ENCODE measurements at places on chromosomes 1 and 21.

DNA sequence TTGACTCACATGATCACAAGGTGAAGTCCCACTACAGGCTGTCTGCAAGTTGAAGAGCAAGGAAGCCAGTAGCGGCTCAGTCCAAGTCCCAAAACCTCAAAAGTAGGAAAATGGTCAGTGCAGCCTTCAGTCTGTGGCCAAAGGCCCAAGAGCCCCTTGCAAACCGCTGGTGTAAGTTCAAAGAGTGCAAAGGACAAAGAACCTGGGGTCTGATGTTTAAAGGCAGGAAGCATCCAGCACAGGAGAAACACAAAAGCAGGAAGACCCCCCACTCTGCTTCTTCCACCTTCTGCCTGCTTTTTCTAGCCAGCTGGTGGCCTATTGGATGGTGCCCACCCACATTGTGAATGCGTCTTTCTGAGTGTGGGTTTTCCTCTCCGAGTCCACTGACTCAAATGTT, 2222.6 kb downstream of the MRPL39 start:
- no peak for DNase-seq

DNA sequence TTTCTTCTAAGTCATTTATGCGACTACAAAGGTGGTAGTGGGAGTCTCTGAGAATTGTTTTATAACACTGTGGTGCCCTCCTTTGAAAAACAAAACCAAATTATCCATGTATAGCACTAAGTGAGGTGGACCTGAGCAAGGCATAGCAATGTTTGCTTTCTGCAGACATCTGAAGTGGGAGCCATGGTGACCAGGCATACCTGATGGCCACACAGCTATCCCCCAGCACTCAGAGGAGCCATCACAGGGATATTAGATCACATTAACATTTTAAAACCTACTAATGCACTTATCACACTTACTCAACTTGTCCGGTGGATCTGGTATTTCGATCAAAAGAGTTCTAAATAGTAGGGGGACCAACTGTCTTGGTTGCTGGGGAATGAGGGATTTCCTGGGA, 24.8 kb upstream of the AVPR1B start:
- DNase-seq = no peak

GRCh38 chr1:156480411-156481192, 20.0 kb downstream of the MEF2D start:
- peak; percentile 60 for DNase-seq

- DNase-seq = no peak
Measured at GRCh38 chr1:4652631-4653327, 1.6 kb upstream of the AJAP1 start.

GRCh38 chr1:156881101-156881500, 12.4 kb upstream of the PEAR1 start:
- DNase-seq = no peak

- no peak for DNase-seq
Measured at GRCh38 chr1:19454265-19455146, 30.8 kb downstream of the CAPZB start.

GRCh38 chr1:21909286-21909759, 27.8 kb downstream of the HSPG2 start:
- no peak for DNase-seq

GRCh38 chr1:246170574-246171261, 336.4 kb downstream of the SMYD3 start:
- no peak for DNase-seq

DNA sequence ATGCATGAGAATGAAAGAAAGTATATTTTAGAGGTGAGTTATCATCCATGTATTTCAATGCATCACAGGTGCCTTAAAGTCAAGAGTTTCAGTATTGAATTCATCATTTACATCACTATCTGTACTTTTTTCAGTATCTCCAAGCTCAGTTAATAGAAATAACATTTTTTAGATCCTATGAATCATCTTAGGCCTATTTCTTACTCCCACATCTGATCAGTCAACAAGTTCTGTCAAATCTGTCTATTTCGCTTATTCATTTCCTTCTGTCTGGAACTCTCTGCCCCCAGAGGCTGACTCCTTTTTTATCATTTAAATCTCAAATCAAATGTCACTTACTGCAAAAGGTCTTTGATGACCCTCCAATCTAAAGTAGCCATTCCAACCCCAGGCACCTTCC, 295.2 kb downstream of the LRRC7 start:
- DNase-seq = no peak

DNA sequence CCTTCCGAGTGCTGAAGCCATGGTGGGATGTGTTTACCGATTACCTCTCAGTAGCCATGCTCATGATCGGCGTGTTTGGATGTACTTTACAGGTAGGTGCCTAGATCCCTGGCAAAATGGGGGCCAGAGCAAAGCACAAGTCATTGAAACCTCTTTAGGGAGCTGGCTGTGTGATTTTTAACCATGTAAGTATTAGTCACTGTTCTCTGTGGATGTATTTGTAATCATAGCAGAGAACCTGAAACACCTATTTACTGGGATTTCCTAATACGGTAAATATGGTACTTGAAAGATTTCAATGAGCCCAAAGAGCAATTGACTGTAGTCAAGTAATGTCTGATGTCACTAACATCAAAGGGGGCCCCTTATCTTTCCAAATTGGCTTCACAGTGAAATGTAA, 53.6 kb downstream of the LRRC8C start:
- no peak for DNase-seq

DNA sequence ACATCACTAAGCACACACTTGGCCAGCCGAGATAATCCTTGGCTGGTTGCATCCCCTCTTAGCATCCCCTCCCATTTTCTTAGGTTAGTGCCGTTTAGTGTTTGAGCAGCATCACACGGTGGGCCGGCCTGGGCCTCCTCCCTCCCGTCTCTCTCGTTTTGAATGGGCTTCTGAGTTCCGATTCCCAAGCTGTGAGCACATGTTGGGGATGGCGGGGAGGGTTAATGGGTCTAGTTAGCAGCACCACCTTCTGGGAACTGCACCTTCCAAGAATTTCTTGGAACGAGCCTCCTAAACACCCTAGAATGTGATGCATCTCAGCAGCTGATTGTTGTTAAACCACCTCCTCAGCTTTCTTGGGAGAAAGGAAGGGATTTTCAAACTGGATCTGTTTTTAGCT, 73.3 kb downstream of the CNIH3 start:
- no peak for DNase-seq

DNA sequence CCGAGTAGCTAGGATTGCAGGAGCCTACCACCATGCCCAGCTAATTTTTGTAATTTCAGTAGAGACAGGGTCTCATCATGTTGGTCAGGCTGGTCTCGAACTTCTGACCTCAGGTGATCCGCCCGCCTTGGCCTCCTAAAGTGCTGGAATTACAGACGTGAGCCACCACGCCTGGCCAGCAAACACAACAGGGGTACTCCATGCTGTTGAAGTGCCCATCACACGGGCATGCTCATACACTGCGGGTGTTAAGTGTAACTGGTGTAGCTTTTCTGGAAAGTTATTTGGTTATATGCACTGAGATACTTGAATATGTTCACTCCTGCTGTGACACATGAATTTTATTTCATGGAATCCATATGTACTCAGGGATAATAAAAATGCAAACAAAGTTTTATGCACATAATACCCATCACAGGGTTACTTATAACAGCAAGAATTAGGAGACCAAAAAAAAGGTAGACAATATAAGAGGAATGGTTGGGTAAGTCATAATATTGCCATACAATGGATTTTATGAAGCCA, 9.2 kb downstream of the SRSF4 start:
- no peak for DNase-seq

DNA sequence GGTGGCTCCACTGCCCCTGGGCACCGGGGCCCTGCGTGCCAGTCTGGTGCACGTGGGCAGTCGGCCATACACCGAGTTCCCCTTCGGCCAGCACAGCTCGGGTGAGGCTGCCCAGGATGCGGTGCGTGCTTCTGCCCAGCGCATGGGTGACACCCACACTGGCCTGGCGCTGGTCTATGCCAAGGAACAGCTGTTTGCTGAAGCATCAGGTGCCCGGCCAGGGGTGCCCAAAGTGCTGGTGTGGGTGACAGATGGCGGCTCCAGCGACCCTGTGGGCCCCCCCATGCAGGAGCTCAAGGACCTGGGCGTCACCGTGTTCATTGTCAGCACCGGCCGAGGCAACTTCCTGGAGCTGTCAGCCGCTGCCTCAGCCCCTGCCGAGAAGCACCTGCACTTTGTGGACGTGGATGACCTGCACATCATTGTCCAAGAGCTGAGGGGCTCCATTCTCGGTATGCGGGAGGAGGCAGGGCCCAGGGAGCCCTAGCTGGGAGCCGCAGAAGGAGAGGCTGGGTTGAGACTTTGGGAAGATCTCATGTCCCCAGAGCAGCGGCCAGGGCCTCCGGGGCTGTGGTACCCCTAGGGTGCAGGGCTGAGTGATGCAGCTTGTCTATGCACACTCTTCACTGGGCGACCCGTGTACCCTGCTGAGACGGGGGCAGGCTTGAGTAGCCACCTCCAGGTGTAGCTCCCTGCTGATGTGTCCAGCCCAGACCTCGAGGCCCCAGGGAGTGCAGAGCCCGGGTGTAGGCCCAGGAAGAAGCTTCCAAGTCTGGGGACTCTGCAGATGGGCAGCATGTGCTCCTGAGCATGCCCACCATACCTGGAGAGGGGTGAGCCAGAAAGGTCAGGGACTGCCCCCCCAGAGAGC, 1.8 kb downstream of the VWA1 start:
- DNase-seq = no peak

GRCh38 chr1:85911742-85912141, 203.5 kb upstream of the ZNHIT6 start:
- no peak for DNase-seq

- no peak for DNase-seq
Measured at GRCh38 chr1:98452162-98452561, 209.4 kb upstream of the SNX7 start.

DNA sequence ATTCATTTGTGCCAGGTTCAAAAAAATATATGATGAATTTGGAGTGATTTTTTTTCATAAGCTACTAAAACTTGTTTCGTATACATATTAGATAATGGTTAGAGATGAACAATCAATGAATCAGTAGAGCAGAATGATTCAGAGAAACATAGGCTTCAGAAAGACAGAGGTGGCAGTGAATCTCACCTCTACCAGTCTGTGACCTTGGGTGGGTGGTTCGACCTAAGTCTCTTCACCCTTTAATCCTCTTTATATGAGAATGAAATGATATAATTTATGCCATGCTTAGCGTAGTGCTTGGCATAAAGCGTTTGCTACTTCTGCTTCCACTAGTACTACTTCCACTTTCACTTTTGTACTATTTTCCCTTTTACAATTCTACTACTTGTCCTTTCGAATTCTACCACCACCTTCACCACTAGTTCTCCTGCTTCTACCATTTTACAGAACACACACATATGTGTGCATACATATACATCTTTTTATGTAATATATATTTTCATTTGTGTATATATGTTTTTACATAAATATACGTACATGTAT, 45.1 kb downstream of the FYB2 start:
- DNase-seq = peak; percentile 5

DNA sequence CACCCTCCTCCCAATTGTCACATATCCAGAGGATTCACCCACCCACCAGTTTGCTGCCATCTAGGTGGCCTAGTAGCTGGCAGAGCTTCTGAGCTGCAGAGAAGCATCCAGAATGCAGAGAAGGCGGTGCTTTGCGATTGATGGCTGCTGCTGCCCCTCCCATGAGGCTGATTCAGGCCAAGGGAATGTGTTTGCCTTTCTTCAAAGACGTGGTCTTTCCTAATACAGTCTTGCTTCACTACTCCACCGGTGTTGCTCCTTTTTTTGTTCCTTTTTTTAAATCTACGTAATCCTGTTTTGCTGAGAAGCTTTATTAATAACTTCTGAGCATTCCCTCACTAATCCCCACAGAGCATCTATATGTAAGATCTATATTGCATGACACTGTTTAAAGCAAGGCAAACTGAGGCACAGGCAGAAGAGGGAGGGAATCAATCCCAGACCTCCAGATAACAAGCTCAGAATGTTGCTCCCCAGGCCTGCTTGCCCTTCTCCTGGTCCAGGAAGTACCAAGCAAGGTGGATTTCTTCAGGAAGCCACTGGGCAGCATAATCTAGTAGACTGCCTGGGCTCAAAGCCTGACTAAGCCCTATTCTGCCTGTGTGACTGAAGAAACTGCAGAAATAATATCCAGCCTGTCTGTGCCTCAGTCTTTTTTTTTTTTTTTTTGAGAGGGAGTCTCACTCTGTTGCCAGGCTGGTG, 275.5 kb upstream of the FMN2 start:
- peak; percentile 80 for DNase-seq

DNA sequence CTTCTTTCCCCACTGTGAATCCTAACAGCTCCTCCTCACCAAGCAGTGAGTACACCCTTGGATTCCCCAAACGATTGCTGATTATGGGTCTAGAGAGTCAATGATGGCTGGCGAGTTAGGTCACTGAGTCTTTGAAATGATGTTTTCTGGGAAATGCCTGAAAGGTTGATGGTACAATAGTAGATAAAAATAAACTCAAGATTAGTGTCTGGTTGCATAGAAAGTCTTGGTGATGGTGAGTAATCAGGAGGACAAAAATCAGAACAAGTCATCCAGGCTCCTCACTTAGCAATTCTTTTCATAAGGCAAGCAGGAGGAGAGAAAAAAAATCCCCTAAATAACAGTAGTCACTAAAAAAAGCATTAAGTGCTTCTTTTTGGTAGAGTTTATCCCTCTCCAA, 22.6 kb downstream of the HLX start:
- no peak for DNase-seq

DNA sequence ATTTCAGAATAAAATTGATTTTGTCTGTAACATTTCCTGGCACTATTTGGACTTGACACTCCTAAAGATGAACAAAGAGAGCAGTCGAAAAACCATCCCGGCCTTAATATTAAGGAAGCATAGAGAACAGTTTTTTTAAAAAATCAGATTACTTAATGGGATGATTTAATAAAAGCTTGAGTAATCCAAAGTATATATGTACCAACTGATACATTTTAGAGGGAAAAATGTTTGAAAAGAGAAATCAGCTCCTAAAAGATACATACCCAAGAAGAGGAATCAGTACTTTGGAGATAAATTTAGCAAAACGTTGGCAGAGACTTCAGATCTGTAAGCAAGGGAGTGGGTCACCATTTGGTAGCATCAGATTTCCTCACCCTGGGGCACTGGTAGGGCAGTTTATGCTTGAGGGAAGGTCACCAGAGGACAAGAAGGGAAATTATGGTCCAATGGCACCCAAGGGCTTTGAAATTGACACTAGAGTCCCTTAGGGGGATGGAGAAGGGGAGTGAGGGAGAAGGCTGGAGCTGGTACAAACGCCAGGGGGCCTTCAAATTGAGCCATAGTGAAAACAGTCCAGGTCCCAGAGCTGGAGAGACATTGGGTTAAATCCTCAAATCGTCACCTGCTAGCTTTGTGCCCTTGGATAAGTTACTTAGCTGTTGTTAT, 5.9 kb downstream of the SLAMF7 start:
- DNase-seq = no peak

DNA sequence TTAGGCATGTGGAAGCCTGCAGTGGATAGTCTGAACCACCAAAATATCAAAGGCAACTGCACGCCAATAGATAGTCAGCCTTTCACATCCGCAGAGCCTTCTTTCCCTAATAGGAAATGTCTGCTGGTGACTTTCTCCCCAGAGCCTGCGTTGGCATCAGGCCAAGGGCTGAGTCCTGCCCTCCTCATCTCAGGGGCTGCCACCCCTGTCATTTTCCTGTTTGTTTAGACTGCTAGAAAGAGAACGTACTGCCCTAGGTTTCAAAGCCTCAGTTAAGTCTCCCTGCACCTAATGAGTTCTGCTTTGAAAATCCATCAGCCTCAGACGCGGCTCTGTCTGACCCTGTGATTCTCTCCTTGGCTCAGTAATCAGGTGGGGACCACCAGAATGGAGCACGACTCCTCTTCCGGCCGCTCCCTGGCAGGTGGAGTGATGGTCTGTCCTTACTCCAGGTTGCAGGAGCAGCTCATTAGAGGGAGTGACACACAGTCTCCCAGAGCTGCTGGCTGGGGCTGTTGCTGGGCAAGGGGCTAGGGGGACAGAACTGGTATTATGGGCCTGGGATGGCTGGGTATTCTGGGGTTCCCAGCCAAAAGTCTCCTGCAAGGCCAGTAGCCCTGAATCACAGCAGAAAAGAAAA, 27.3 kb downstream of the STUM start:
- no peak for DNase-seq

Data from CD14-positive monocyte (primary cell).